Smooth muscle cell of the coronary artery (primary cell): ENCODE measurements at places on chromosomes 12 and 14. TPM values are rescaled to one million over a fixed set of nuclear protein-coding genes. Genes with fewer than 3 reads are reported as not detected.

The HOXC13 gene
- not detected in 2 replicates for total RNA-seq

The SLC24A4 gene
- not detected in 2 replicates for total RNA-seq

The AMN gene
- 0.23 TPM in 1 of 2 replicates, not detected in the other for total RNA-seq

The SCNN1A gene
- 0.12 and 0.15 TPM in 2 replicates for total RNA-seq

The RNU4-1 gene
- under 0.01 and 55.9 TPM in 2 replicates for total RNA-seq

The FSCB gene
- total RNA-seq: 0.75 TPM in 1 of 2 replicates, not detected in the other

The POU6F1 gene
- 0.47 and 1.5 TPM in 2 replicates for total RNA-seq

The AQP6 gene
- total RNA-seq: under 0.01 TPM in 1 of 2 replicates, not detected in the other

The ISM2 gene
- total RNA-seq: under 0.01 TPM in 1 of 2 replicates, not detected in the other

The DLGAP5 gene
- 0.23 and 9.2 TPM in 2 replicates for total RNA-seq

The DNAJC22 gene
- total RNA-seq: under 0.01 and 5.9 TPM in 2 replicates

The ADIPOR2 gene
- total RNA-seq: 26.9 and 32.4 TPM in 2 replicates

The TAS2R43 gene
- total RNA-seq: 0.70 TPM in 1 of 2 replicates, not detected in the other
